ENCODE measurements at places on chromosomes 11 and 22. TPM values are rescaled to one million over a fixed set of nuclear protein-coding genes. Genes with fewer than 3 reads are reported as not detected.

PDGFB gene
- 4.2 TPM for total RNA-seq

RASD2 gene
- total RNA-seq = 1.2 TPM

CEND1 gene
- total RNA-seq = 2.5 TPM

CDC45 gene
- total RNA-seq = 25.9 TPM

AGBL2 gene
- 1.7 TPM for total RNA-seq

CEP126 gene
- total RNA-seq = 3.7 TPM
